ENCODE measurements at places on chromosomes 7 and 10.
A peak's percentile ranks its signal among the peaks of the same experiment; 100 is the strongest.

GRCh38 chr10:110858297-110858934 lies 13.3 kb upstream of the PDCD4 start:
- no peak for DNase-seq

DNA sequence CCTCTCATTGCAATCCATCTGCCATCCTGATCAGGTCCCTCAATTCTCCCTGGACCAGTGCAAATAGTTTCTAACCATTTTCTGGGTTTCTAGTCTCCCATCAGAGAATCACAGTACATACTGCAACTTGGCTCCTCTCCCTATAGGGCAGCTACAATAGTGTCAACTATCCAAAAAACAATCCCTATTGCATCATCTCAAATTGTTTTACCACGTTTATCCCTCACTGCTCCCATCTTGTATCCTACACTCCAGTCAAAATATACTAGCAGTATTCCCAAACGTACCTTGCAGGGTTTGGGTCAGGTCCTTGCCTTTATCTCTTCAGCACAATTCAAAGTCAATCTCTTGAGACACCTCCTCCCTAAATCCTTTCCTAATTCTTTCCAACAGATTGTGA lies 23.6 kb downstream of the ASB15 start:
- DNase-seq, result no peak

- DNase-seq, result no peak
These were observed 69.4 kb downstream of the CCSER2 start for GRCh38 chr10:84397735-84398144.

GRCh38 chr10:116402858-116403257 lies 24.8 kb upstream of the PNLIPRP3 start:
- DNase-seq, result no peak

GRCh38 chr7:44292876-44293560 lies 32.4 kb downstream of the CAMK2B start:
- peak; percentile 63 for DNase-seq

DNA sequence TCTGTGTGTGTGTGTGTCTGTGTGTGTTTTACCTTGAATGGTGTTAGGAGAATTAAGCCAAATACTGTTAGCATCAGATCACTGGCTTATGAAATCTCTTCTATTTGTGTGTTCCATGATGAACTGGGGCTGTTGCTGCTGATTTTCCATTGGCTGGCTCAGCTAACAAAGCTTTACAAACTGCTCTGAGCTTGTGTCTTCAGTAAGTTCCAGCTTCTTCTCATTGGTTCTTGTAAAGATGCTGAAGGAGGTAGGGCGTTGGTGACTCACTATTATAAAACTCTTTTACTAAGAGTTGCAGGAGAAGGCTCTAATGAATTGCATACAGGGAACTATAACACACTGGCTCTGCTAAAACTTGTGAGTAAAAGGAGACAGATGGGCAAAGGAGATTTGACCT lies 136.4 kb upstream of the PRKCQ start:
- no peak for DNase-seq
